Thymus (tissue), 14 donors: ENCODE measurements at places on chromosomes 2 and 18.
A peak's percentile ranks its signal among the peaks of the same experiment; 100 is the strongest.

GRCh38 chr2:98487101-98487805, 42.6 kb downstream of the INPP4A start:
- H3K27me3 ChIP-seq: no peaks in the 10 kb centered on the region
- no peak overlapping the region for H3K27ac ChIP-seq

DNA sequence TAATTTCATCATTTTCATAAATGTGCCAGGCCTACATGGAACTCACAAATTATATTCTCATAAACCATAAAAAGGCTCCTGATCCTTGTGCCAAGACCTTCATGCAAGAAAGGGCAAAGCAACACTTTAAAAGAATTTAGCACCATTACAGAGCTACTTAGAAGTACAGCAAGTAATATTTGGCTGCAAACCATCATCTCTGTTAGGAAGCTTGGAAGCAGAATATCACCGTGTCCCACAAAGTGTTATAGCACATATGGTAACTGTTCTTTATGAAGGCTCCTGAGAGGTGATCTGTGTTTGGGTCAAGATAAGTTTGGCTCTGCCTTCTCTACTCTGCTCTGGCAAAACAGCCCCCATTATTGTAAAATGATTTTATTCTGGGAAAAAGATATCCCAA, 59.7 kb upstream of the KCNJ3 start:
- DNase-seq: no peak
- H3K27me3 ChIP-seq: no peaks in the 10 kb centered on the region
- no peak overlapping the region for H3K27ac ChIP-seq

DNA sequence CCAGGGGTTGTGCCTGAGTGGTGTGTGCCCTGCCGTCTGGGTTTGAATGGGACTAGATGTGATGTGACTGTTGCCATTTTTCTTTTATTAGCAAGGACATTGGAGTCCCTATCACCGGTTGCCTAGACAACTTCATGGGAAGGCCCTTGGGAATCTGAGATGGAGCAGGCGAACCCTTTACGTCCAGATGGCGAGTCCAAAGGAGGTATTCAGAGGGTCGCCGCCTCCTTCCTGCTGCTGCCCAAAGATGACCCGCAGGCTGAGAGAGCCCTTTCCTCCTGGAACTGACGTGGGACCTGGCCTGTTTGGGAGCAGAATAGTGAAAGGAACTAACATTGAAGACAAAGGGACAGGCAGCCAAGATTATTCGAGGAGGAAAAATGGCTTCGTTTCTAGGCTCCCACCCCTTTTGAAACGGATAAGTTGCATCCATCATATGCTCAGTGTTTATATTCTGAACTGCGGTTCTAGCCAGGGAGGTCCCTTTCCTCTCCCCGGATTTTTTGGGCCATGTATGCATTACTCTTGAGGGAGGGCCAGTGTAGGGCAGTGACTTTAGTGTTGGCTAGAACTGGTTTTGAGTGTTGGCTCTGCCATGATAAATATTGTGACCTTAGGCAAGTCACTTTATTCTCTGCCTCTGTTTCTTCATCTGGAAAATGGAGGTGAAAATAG, 673 bp downstream of the CENPO start:
- H3K27me3 ChIP-seq: no peaks in the 10 kb centered on the region
- peaks cover 19% of the 10 kb centered on the region for H3K4me1 ChIP-seq
- H3K36me3 ChIP-seq: peaks cover 9% of the 10 kb centered on the region
- H3K27ac ChIP-seq: no peak overlapping the region
- H3K4me3 ChIP-seq: peak overlapping the region; percentile 76
- DNase-seq: no peak

DNA sequence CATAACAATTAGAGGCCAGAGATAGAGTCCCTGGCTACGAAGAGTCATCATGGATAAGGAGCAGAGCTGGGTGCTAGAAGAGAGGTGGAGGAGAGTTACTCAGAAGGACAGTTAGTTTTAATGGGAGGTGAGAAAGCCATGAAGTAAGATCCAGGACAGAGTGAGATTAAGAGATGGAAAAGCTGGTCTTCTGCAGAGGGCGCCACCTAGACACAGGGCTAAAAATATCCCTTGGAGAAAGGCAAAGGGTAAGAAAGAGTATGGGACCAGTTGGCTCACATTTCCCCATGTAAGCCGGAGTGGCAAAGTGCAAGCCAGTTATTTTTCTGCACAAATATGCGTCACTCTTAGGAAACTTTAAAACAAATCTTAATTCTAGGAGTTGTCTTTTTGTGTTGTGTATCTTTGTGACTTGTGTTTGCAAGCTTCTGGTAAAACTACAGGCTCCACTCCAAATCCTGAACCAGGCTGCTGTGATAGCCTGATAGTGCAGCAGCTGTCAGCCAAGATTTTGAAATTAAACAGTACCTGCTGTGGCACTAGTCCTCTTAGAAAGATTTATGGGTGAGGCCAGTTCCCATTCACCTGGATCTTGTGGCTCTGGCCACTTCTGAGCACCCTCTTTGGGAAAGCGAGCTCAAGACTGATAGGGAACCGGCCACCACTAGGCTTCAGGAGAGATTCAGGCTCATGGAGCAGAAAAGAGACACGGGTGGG, 204.2 kb downstream of the TPGS2 start:
- no peaks in the 10 kb centered on the region for H3K36me3 ChIP-seq
- H3K27me3 ChIP-seq: no peaks in the 10 kb centered on the region
- no peak for DNase-seq
- no peak overlapping the region for H3K27ac ChIP-seq
- H3K4me3 ChIP-seq: no peak overlapping the region

DNA sequence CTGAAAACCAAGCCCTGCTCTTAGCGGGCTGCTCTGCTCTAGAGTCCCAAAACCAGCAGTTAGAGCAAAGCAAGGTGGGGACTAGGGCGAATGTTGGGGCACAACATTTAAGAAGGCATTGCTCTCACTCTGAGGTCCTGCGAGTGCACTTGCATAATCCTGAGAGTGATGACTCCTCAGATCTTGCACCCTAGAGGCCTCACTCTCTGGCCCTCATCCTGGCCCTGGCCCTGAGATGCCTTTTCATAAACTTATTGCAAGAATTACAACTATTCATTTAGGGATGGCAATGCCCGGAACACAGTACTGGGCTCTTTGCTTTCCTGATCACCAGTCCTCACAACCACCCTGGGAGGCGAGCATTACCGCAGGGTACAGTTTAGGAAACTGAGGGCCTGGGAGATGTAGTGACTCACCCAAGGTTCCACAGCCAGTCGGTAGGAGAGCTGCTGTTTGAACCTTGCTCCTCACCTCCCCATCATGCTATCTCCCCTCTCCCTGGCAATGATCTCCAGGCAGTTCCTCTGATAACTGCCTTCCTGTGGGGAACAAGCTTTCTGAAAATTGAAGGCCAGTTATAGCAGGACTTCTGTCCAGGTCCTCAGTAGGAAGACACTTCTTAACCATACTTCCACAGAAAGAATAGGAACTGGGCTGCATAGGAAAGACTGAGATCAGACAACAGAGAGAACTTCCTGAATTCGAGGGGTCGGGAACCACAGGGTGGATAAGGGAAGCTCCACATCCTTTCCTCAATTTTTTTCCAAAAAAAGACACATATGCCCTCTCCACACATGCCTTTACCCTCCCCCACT, 91.3 kb downstream of the TNS1 start:
- H3K4me3 ChIP-seq: no peak overlapping the region
- no peaks in the 10 kb centered on the region for H3K36me3 ChIP-seq
- H3K27ac ChIP-seq: peak overlapping the region; percentile 25
- no peak for DNase-seq

DNA sequence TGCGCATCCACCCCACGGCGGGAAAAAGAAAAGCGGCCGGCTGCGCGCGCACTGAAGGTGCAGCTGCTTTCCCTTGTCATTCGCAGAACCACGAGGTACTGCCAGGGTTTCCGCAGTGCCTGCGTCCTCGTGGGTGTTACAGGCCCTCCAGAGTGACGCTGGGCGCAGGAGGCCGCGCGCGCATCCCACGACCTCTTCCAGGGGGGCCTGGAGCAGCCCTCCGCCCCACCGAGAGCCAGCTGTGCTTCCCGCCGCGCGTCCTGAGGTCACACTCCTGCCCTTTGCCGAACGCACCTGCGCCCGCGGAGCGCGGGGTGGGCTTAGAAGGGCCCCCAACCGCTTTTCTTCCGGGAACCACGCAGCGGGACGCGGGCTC, 378 bp upstream of the IAH1 start:
- DNase-seq: peak; percentile 78
- peak overlapping the region; percentile 72 for H3K4me3 ChIP-seq
- H3K27me3 ChIP-seq: no peaks in the 10 kb centered on the region
- H3K4me1 ChIP-seq: peaks cover 12% of the 10 kb centered on the region
- H3K36me3 ChIP-seq: peaks cover 25% of the 10 kb centered on the region
- peak overlapping the region; percentile 70 for H3K27ac ChIP-seq

GRCh38 chr2:3349211-3349693, 28.4 kb downstream of the EIPR1 start:
- no peaks in the 10 kb centered on the region for H3K27me3 ChIP-seq
- peaks cover 2% of the 10 kb centered on the region for H3K4me1 ChIP-seq
- DNase-seq: no peak
- H3K36me3 ChIP-seq: peaks cover 28% of the 10 kb centered on the region
- no peak overlapping the region for H3K4me3 ChIP-seq

DNA sequence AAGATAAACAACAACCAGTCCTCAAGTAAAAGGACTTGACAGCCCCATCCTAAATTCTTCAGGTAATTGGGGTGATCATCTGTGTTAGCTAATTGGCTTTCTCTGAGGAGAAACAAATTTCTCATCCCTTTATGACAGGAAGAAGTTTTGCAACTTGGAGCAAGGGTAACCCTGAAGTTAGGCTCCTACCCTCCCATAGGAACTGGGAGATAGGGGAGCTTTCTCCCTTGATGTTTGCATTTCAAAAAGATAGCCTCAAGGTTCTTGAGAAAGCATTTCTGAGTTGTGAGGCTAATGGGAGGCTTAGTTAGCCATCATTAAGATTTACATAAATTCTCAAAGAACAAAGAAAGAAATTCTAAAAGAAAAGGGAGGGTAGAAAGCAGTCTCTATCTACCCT, 95.4 kb downstream of the MAP2 start:
- DNase-seq: no peak
- H3K4me1 ChIP-seq: no peaks in the 10 kb centered on the region
- no peak overlapping the region for H3K4me3 ChIP-seq

- H3K27me3 ChIP-seq: no peaks in the 10 kb centered on the region
- no peak overlapping the region for H3K4me3 ChIP-seq
- no peaks in the 10 kb centered on the region for H3K4me1 ChIP-seq
Measured at GRCh38 chr2:162963156-162963555, 124.6 kb upstream of the KCNH7 start.

DNA sequence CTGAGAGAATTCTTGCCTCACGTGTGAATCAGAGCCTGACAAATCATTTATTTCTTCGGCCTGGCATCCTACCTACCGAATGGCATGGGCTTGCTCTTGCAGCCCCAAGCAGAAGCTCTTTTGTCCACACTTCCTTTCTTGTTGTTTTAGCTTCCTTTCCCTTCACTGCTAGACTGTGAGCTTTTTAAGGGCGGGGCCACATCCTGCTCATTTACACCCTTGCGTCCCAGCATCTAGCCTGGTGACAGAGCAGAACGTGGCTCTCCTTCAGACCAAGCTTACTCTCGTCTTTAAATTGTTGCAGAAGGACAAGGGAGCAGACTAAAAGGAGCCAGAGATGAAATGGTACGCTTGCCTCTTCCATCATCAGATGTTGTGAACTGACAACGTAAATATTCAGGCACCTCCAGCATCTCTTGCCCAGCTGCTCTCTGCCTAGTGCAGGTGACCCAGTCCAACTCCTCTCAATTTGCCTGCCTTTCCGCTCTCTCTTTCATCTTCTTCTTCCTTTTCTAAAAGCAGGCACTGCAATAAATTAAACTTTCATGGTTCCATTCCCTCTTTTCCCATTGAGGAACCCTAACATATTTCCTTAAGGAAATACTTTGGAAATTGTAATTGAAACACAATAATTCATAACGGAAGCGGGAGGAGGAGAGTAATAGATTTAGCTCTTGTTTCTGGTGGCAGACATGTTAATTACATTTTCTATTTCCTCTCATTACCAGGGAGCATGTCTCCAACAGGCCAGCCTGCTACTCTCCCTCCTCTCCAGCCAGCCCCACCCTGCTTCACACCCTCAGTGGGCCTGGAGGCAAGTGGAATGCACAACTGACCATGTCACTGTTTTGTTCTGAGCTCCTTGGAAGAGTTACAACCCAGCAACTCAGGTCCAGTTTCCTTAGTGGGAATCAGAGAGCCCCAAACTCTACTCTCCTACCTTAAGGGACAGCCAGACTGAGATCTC, 228.1 kb upstream of the TRIB2 start:
- DNase-seq: peak; percentile 43
- peaks cover 4% of the 10 kb centered on the region for H3K4me1 ChIP-seq
- H3K4me3 ChIP-seq: no peak overlapping the region
- no peaks in the 10 kb centered on the region for H3K27me3 ChIP-seq
- no peak overlapping the region for H3K27ac ChIP-seq
- no peaks in the 10 kb centered on the region for H3K36me3 ChIP-seq

DNA sequence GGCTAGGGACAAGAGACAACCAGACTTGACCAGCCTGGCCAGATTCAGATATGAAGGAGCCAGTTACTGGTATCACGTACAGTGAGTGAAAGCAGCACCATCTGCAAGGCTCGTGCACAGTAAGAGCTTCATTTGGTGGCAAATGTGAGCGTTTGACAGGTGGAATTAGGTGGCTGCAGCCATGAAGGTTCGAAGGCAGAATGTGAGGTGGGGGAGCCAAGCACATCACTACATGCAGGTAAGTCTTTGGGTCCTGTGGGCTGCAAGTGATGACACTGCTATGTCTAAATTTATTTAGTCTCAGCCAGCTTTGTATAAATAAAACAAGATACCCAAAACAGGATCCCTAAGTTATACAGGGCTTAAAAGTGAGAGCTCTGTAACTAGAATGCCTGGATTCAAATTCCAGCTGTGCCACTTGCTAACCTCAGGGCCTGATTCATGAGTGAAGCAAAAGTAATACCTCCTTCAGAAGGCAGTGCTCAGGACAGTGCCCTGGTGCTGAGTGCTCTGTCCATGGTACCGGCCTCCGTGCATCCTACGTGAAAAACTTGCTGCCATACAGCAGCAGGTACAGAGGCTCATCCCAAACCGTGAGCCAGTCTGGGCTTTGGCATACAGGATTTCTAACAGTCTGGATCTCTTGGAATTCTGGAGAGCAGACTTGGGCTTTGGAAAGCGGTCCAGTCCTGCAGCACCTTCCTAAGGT, 18.6 kb downstream of the DDX18 start:
- peaks cover 27% of the 10 kb centered on the region for H3K36me3 ChIP-seq
- no peak overlapping the region for H3K4me3 ChIP-seq
- H3K27ac ChIP-seq: no peak overlapping the region
- peaks cover 17% of the 10 kb centered on the region for H3K27me3 ChIP-seq
- no peaks in the 10 kb centered on the region for H3K4me1 ChIP-seq
- DNase-seq: no peak

DNA sequence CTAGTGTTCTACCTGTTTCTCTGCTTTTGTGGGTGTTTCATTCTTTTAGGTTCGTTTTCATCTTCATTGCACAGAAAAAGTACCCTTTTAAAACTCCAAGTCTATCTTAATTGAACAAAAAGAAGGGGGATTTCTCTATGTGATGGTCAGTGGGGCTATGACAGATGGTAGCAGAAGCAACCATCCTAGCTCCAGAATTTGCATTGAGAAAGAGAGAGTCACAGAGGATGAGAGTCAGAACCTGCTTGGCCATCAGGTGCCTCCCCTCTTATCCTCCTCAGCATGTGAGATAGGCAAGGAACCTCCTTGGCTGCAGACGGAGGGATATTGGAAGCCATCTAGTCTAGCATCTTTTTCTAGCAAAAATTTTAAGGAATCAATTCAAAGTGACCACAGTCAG, 398.0 kb upstream of the DCC start:
- no peak for DNase-seq
- H3K27ac ChIP-seq: no peak overlapping the region
- H3K27me3 ChIP-seq: no peaks in the 10 kb centered on the region
- no peaks in the 10 kb centered on the region for H3K36me3 ChIP-seq
- H3K4me1 ChIP-seq: no peaks in the 10 kb centered on the region
- no peak overlapping the region for H3K4me3 ChIP-seq
